ENCODE measurements at places on chromosomes 12 and 14. TPM values are rescaled to one million over a fixed set of nuclear protein-coding genes. Genes with fewer than 3 reads are reported as not detected.

Gene PAPLN
- total RNA-seq = not detected

Gene BCL11B
- total RNA-seq = not detected

Gene TESPA1
- not detected for total RNA-seq

Gene GPX2
- total RNA-seq = not detected
